Hematopoietic multipotent progenitor cell treated with erythropoietin and hydrocortisone succinate and interleukin-3 and kit ligand, for 17 days (in vitro differentiated cells): ENCODE measurements at places on chromosomes 7 and 10.
A peak's percentile ranks its signal among the peaks of the same experiment; 100 is the strongest.

- DNase-seq: no peak
Measured at GRCh38 chr10:11823989-11824346, 812 bp downstream of the PROSER2 start.

DNA sequence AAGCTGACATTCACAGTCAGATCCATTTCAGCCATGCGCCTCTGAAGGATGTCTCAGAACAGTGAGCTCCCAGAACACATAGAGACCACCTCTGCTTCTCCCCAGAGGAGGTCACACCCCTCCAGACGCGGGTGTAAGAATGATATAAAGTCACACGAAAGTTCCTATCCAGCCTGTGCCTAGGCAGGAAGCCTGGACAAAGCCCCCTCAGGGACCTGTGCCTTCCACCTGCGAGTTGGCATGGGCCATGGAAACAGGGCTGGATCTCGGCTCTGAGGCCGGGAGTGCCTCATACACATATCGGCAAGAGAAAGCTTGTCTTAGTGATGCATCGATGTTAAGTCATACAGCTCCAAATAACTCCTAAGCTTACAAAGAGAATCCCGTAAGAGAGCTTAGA is 5.0 kb downstream of the VIPR2 start:
- DNase-seq: no peak

DNA sequence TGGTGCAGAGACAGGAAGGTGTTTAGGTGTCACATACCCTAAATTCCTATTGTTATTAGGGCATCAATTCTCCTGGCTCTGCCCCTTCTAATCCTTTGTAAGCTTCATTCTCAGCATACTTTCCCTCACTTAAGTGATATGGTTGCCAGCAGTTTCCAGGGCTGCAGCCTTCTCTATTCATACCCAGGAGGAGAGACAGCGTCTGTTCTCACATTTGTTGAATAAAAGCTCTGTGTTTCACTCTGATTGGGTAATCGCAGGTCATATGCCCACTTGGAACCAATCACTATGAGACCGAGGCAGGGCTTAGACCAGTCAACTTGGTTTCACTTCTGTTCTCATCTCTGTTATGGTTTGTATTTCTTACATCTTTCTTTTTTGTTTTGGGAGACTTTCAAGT is 109.6 kb upstream of the MTPN start:
- no peak for DNase-seq

DNA sequence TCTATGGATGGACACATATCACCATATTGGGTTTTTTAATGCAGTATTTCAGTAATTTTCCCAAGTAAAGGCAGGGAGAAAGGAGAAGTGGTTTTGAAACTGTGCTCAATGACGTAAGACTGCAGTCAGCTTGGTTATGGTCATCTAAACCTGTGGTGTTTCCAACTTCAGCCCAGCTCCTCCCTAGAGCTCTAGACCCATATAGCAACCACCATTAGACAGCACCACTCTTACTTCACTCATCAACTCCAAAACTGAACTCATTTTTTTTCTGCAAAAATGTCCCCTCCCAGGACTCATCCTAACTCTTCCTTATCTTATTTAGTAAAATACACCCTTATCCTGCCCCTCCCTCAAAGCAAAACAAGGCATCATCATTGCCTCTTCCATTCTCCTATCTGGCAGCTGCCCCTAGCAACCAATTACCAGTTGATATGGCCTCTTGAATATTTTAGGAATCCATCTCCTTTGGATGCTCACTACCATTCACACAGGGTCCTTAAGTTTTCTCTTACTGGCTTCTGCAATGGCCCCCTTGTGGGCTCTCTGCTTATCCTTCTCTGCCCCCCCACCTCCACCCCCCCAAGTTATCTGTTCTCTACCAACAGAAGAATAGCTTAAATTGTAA is 1.5 kb upstream of the RALA start:
- no peak for DNase-seq

GRCh38 chr10:106973288-106973687 is 191.2 kb downstream of the SORCS1 start:
- no peak for DNase-seq

- DNase-seq: no peak
Measured at GRCh38 chr7:35463176-35463700, 209.3 kb upstream of the TBX20 start.

- no peak for DNase-seq
Measured at GRCh38 chr7:141320287-141320686, 230.9 kb upstream of the AGK start.

GRCh38 chr7:2070151-2070763 is 162.5 kb downstream of the MAD1L1 start:
- no peak for DNase-seq

- DNase-seq: no peak
Measured at GRCh38 chr7:102874166-102874829, 38.5 kb upstream of the LRRC17 start.

DNA sequence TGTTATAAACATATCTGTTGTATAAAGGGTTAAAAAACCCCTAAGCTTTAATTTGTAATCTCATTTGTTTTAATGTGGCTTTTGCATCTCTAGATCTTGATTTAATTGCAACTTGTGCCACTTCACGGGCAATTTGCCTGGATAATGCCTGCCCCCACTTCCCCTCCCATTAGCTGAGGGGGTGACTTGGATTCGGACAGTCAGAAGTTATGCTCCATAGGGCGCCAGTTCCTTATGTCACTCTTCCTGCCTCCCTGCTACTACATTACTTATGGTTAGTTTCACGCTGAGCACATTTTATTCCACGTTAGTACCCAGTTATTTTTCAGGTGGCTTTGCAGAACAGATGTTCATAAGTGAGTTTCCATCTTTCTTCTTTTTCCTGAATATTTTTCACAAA is 1015.2 kb upstream of the PHF14 start:
- no peak for DNase-seq

GRCh38 chr7:151735851-151736402 is 141.0 kb downstream of the PRKAG2 start:
- no peak for DNase-seq

DNA sequence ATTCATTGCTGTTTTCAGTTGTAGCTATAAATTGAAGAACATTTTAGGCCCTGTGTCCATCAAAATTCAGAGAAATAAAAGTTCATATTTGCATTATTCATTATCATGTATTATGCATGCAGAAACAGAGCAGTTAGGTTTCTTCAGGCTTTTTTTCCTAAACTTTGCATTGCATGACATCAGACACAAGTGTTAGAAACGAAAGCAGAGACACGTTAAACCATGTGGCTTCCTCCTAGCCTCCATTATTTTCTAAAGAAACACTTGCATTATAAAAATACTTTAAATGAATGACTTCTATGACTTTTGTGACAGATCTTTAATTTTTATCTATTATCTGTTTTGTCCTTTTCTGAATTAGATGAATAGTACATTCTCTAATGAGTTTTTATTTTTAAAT is 8.8 kb upstream of the EBLN1 start:
- DNase-seq: no peak

DNA sequence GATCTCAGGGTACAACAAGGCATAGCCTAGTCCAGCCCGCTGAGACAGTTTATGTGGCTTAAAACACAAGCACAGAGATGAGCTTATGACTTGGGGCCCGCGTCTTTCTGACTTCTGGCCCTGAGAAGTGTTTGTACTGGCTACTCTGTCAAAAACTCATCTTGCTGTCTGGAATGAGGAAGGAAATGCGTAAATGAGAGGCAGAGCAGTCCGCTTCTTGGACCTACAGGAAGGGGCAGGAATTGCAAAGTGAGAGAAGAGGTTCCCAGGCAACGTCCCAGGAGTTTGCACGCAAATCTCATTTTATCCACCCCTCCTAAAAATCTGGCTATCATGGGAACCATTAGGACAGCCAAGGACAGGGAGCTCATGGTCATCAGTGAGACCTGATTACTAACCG is 5.5 kb downstream of the ANXA11 start:
- no peak for DNase-seq

- no peak for DNase-seq
Measured at GRCh38 chr10:78550090-78550489, 516.4 kb downstream of the RPS24 start.

DNA sequence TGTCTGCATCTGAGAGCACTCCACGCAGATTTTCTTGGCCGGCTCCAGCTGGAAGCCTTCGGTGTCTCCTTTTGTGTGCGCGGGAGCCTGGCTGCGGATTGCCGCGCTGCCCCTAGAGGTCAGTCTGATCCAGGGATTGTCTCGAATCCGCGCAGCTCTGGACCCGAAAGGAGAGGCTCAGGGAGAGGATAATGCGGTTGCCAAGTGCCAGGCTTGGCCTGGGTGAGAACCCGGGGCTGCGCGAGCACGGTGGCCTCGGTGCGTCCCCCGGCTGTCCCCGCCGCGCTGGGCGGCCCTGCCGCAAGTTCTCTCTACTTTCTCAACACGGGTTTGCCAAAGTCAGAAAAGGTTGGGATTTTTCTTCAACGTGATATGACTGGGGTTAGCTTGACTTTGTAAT is 140.9 kb downstream of the ADCYAP1R1 start:
- DNase-seq: no peak

DNA sequence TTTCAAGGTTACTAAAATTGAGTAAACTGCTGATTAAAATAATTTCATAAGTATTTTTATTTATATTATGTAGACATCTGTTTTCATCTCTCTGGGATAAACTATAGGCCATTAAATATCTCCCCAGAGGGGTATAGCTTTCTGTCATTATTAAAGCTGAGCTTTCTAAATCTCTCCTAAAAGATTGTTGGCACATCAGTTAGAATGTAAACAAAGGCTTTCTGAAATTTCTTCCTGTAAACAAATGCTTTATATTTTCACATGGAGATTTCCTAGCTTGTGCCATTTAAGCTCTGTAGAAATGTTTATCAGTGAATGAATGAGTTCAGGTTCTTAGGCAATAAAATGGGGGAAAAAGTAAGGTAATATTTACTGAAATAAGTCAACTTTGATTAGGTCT is 35.7 kb downstream of the PPP1R9A start:
- DNase-seq: no peak

- DNase-seq: no peak
Measured at GRCh38 chr10:48475943-48476278, 129.0 kb downstream of the ARHGAP22 start.

GRCh38 chr7:30911561-30911969 is at the start of gene AQP1:
Gene AQP1, plus strand, starts transcription at chr7:30911853. Its CDS starts 57 bp downstream, at chr7:30911910.
- peak; percentile 52 for DNase-seq

GRCh38 chr10:118692872-118693271 is 61.9 kb downstream of the CACUL1 start:
- no peak for DNase-seq

DNA sequence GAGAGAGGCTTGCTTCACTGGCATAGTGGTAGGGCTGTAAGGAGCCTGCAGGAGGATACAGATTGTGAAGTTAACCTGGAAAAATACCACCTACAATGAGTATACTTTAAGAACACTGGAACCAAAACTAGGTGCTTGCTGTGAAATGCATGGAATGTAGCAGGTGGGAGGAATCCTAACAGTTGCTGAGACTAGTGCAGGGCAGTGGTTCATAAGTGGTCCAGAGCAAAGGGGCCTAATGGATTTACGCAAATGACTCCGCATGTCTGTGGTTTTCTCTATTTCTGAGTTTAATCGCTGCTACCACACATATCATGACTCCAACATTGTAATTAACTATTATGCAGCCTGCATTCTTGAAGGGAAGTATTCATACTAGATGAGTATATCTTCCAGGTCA is 218.4 kb downstream of the CHRM2 start:
- no peak for DNase-seq

DNA sequence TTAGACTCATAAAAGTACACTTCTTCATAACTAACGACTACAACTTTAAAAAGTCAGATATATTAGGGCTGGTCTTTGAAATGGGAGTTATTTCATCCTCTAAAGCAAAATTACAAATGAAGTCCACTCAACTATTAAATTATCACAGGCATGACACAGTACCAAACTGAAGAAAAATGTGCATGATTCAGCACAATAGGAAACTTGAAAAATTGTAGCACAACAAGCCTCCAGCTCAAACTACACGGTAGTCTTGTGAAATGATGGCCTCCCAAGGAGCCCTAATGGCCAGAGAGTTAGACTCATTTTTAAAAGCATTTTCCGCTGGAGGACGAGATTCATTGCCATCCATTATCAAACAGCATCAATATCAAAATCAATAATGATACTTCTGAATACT is 76.4 kb downstream of the MAGI2 start:
- DNase-seq: no peak

DNA sequence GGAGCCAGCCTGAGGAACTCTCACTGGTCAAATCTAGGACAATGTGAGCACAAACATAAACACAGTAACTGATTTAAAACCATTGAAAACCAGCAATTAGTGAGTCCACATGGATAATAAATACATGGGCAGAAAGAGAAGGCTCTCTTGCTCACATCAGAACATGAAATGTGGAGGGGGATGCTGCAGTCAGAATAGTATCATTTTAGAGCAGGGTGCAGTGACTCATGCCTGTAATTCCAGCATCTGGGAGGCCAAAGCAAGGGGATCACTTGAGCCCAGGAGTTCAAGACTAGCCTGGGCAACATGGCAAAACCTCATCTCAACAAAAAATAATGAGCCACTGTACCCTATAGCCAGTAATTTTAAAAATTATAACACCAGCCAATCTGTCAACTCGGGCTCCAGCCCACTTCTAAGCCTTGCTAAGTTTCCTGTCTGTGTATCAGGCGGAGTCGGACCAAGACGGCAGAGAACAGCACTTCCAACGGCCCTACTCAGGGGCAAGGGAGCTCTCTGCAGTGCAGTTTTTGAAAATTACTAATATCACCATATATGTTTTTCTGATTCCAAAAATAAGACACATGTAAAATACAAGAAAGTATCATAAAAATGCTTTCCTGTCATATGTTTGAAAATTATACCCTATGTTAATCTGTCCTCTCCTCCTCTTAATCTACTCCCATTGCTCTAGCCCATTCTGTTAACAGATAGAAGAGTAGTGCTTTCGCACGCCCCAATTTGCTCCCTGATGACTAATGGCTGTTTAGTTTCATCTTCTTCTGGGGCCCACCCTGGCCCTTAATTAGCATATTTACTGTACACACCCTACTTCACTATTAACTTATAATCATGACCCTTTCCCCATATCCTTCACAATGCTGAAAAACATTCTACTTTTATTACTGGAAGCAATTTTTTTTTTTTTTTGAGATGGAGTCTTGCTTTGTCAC is 17.1 kb downstream of the URGCP start:
- peak; percentile 62 for DNase-seq

- no peak for DNase-seq
Measured at GRCh38 chr7:75662579-75663301, 76.0 kb downstream of the HIP1 start.

DNA sequence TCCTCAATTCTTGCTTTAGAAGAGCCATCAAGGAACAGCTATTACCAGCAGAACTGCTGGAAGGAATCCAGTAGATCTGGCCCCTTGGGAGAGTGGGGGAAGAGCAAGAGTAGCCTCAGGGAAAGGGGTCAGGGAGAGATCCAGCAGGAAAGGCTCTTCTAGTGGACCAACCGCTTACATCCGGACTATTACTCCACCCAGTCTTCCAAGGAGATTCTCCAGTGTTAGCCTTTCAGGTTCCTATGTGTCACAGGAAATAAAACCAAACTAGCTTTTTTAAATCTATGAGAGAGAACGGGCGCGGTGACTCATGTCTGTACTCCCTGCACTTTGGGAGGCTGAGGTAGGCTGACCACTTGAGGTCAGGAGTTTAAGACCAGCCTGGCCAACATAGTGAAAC is 34.3 kb downstream of the TET1 start:
- no peak for DNase-seq

- no peak for DNase-seq
Measured at GRCh38 chr10:77550378-77550777, 87.2 kb downstream of the KCNMA1 start.

GRCh38 chr7:101545441-101546190 is 83.5 kb downstream of the MYL10 start:
- no peak for DNase-seq
